ENCODE measurements at places on chromosomes 2 and 18. TPM values are rescaled to one million over a fixed set of nuclear protein-coding genes. Genes with fewer than 3 reads are reported as not detected.

DNA sequence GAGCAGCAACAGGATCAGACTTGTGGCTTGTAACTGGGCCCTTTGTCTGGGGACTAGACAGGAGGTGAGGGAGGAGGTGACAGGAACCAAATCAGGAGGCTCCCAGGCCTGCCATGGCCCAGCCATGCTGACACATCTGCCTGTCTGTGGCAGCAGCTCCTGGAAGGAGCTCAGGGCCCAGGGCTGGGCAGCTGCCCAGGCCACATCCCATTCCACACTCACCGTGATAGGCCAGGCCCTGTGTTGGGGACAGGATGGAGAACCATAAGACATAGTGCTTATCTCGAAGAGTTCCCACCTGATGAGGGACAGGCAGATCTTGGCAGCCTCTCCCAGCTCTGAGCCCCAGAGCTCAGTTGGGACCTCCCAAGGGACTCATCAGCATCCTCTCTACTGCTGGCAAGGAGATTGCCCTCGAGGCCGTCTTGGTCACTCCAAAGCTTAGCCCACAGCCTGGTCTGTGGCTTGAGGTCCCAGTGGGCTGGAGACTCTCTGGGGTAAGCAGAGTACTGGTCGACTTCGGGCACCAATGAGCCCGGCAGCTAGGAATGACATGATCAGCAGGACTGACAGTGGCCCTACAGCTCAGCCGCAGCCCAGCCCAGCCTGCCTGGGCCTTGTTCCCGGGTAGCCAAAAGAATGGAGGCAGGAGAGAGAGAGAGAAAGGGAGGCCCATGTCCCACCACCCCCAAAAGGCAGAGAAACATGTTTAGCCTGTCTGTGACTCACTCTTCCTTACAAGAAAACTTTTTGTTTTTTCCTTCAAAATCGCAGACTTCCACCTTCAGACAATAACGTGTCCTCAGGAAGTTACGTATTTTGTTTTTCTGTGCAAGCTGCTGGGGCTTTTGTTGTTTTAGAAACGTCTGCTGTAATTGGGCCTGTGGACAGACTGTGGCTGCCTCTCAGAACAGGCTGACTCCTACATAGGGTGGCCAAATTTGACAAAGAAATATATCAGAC is 82.1 kb downstream of the HS1BP3 start:
- peaks cover 3% of the 10 kb centered on the region for H3K27me3 ChIP-seq
- H3K4me3 ChIP-seq: no peak overlapping the region
- DNase-seq: no peak
- no peaks in the 10 kb centered on the region for H3K36me3 ChIP-seq
- peaks cover 10% of the 10 kb centered on the region for H3K4me1 ChIP-seq

- no peaks in the 10 kb centered on the region for H3K36me3 ChIP-seq
- no peak overlapping the region for H3K4me3 ChIP-seq
- no peak for DNase-seq
- H3K4me1 ChIP-seq: peaks cover 49% of the 10 kb centered on the region
Observed at GRCh38 chr2:207226671-207227061, 60.9 kb upstream of the KLF7 start.

DNA sequence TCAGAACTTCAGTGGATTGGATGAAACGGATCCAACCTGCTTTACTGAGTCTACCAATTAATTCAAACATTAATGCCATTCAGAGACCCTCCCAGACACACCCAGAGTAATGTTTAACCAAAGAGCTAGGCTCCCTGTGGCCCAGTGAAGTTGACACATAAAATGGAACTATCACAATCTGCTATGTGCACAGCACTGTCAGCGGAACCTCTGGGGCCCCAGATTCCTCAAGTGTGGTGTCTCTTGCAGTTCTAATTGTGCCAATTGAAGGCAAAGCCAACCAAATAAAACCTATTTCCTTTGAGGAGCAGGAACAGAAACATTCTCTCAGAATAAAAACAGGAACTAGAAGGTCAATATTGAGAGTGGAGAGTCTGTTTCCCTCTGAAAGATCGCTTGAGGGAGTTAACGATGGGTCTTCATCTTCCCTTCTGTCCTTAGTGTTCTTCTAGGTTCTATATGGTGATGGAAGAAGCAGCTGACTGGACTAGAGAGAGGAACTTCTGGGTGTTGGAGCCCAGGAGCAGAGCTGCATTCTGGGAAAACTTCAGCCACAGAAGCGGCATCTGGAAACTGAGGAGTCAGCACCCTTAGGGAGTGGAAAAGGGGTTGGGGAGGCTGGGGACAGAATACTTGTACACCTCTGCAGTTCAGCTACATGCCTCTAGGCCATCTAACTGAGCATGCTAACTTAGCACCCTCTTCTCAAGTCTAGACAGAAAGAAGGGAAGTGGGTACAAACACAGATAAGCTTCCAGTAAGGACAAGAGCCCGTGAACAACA is 174.4 kb upstream of the FBXO11 start:
- peaks cover 6% of the 10 kb centered on the region for H3K27me3 ChIP-seq
- no peaks in the 10 kb centered on the region for H3K4me1 ChIP-seq
- no peak overlapping the region for H3K27ac ChIP-seq
- H3K4me3 ChIP-seq: no peak overlapping the region
- no peaks in the 10 kb centered on the region for H3K36me3 ChIP-seq

DNA sequence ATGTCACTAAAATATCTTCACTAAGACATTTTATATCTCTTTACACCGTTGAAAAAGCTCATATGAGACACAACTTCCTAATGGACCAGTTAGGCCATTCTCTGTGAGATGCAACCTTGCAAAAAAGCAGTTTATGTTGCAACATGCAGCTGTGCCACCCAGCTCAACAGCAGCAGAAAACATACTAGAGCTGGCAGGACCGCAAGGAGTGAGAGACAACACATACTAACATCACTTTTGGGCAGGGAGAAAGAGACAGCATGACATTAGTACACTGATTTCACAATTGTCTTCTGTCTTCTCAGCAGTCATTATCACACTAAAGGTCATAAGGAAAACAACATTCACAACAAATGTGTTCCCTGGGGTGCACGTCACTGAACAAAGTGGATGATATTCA is 122.9 kb downstream of the EPB41L3 start:
- H3K4me1 ChIP-seq: no peaks in the 10 kb centered on the region
- H3K27me3 ChIP-seq: peaks cover 3% of the 10 kb centered on the region
- DNase-seq: no peak
- H3K27ac ChIP-seq: no peak overlapping the region
- no peaks in the 10 kb centered on the region for H3K36me3 ChIP-seq
- no peak overlapping the region for H3K4me3 ChIP-seq

- H3K4me1 ChIP-seq: no peaks in the 10 kb centered on the region
- peaks cover 2% of the 10 kb centered on the region for H3K27me3 ChIP-seq
- no peak for DNase-seq
- no peak overlapping the region for H3K27ac ChIP-seq
Observed at GRCh38 chr2:1874950-1875349, 130.6 kb upstream of the PXDN start.

GRCh38 chr18:36183033-36183432 is 4.3 kb upstream of the MOCOS start:
- H3K36me3 ChIP-seq: peaks cover 8% of the 10 kb centered on the region
- no peak for DNase-seq
- H3K4me3 ChIP-seq: no peak overlapping the region

GRCh38 chr2:116747103-116747502 is 1067.4 kb upstream of the DDX18 start:
- no peaks in the 10 kb centered on the region for H3K36me3 ChIP-seq
- H3K4me3 ChIP-seq: no peak overlapping the region
- no peak for DNase-seq

DNA sequence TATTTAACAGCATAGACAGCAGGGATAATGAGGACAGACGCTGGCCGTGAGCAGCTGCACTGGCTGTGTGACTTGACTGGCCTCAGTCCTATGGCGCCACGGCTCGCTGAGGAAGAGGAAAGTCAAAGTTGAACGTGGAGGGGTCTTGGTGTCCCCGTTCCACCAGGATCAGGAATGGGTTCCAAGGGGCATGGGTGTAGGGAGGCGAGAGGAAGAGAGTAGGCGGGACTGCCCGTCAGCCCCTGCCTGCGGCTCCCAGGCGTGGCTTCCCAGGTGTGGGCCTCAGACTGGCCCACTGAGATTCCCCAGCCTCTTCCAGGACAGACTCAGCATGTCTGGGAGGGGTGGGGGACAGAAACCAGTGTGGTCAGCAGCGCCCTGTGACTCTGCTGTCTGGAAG is 51.4 kb downstream of the POMC start:
- H3K27me3 ChIP-seq: peaks cover 1% of the 10 kb centered on the region
- no peak for DNase-seq
- H3K4me3 ChIP-seq: no peak overlapping the region
- no peaks in the 10 kb centered on the region for H3K36me3 ChIP-seq

GRCh38 chr18:77138270-77138669 is 5.7 kb upstream of the MBP start:
- H3K4me1 ChIP-seq: peaks cover 35% of the 10 kb centered on the region
- H3K4me3 ChIP-seq: no peak overlapping the region
- H3K27me3 ChIP-seq: no peaks in the 10 kb centered on the region
- H3K36me3 ChIP-seq: peaks cover 9% of the 10 kb centered on the region
- no peak overlapping the region for H3K27ac ChIP-seq
- no peak for DNase-seq

- peak overlapping the region; percentile 12 for H3K4me3 ChIP-seq
- H3K27ac ChIP-seq: no peak overlapping the region
Observed at GRCh38 chr2:172107690-172108586, 5.2 kb upstream of the DLX2 start.

- no peak for DNase-seq
- no peaks in the 10 kb centered on the region for H3K27me3 ChIP-seq
- no peak overlapping the region for H3K4me3 ChIP-seq
- H3K4me1 ChIP-seq: no peaks in the 10 kb centered on the region
- H3K27ac ChIP-seq: no peak overlapping the region
Observed at GRCh38 chr2:53217250-53217649, 550.4 kb upstream of the CHAC2 start.

GRCh38 chr2:60977562-60977895 is 40.0 kb upstream of the PEX13 start:
- no peaks in the 10 kb centered on the region for H3K27me3 ChIP-seq
- peak overlapping the region; percentile 39 for H3K4me3 ChIP-seq
- no peak for DNase-seq
- no peaks in the 10 kb centered on the region for H3K36me3 ChIP-seq
- H3K4me1 ChIP-seq: peaks cover 28% of the 10 kb centered on the region
- peak overlapping the region; percentile 46 for H3K27ac ChIP-seq

DNA sequence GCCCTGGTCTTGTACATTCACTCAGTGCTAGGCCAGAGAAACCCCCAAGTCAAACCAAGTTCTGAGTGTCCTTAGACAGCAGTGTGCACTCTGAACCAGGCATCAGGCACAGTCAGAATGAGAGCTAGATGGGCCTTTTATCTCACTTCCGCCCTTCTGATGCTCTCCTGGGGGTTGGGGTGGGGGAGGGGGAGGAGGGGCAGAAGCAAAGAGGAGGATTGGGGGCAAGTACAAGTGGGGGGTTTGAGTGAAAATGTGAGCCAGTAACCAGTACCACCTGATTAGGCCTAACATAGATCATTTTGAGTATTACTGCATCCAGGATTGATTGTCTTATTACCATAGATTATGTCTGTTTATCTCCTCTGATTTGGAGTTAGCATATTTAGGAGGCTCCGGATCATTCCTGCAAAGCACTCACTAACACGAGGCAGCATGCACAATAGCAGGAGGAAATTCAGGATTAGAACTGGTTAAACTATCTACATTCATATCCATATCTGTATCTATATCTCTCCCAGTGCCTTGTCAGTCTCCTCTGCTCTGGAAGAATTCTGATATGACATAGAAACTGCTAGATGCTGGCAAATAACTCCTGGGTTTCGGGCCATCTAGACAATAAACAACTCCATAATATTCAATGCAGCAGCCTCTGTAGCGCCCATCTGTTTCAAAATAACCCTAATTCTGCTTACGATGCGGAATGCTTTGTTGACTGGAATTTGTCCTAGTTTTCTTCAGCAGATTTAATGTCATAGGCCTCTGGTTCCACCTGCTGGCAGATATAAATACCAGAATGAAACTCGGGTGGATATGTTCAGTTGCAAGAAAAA is 149.1 kb downstream of the RHBDD1 start:
- no peaks in the 10 kb centered on the region for H3K27me3 ChIP-seq
- H3K27ac ChIP-seq: no peak overlapping the region

- H3K27ac ChIP-seq: no peak overlapping the region
- no peaks in the 10 kb centered on the region for H3K36me3 ChIP-seq
- DNase-seq: peak; percentile 77
- H3K4me3 ChIP-seq: no peak overlapping the region
Observed at GRCh38 chr2:207772081-207772843, 2.6 kb upstream of the FZD5 start.

- no peak overlapping the region for H3K4me3 ChIP-seq
- DNase-seq: no peak
- H3K36me3 ChIP-seq: no peaks in the 10 kb centered on the region
- H3K4me1 ChIP-seq: no peaks in the 10 kb centered on the region
- no peak overlapping the region for H3K27ac ChIP-seq
Observed at GRCh38 chr2:140353541-140353940, 1573.4 kb upstream of the NXPH2 start.

- H3K36me3 ChIP-seq: no peaks in the 10 kb centered on the region
- no peak overlapping the region for H3K4me3 ChIP-seq
- H3K4me1 ChIP-seq: peaks cover 14% of the 10 kb centered on the region
- DNase-seq: no peak
Observed at GRCh38 chr2:2688254-2688653, 357.2 kb upstream of the MYT1L start.

GRCh38 chr18:22211657-22212056 is 42.3 kb downstream of the GATA6 start:
- H3K36me3 ChIP-seq: no peaks in the 10 kb centered on the region
- no peak overlapping the region for H3K27ac ChIP-seq
- no peak for DNase-seq

DNA sequence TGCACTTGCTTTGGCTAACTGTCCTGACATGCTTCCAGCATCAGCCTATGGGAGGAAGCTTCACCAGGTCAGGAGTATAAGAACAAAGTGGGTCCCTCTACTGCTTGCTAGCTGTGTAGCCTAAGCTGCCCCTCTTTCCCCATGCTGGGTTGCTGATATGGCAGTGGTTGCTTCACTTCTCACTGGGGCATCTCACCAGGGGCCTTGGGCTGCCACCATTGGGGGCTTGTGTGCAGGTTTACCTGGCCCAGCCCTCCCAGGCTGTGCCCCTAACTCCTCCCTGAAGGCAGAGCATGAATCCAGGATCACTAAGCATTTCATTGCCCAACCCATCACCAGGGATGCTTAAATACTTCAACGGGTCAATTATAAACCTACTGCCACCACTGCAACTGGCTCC is 817.1 kb upstream of the TMEFF2 start:
- no peak for DNase-seq
- no peaks in the 10 kb centered on the region for H3K27me3 ChIP-seq
- no peak overlapping the region for H3K27ac ChIP-seq
- H3K4me3 ChIP-seq: no peak overlapping the region
- H3K36me3 ChIP-seq: no peaks in the 10 kb centered on the region

DYSF gene
- not detected for total RNA-seq

CPLX4 gene
- total RNA-seq: not detected

ANKRD44 gene
- total RNA-seq: 130 TPM

DHRS9 gene
- 4.5 TPM for total RNA-seq

NAT8 gene
- not detected for total RNA-seq

ALPG gene
- not detected for total RNA-seq

DSG1 gene
- not detected for total RNA-seq

PARD6G gene
- 0.40 TPM for total RNA-seq

HAUS1 gene
- total RNA-seq: 49.5 TPM

TTN gene
- total RNA-seq: 2.8 TPM

DUSP19 gene
- total RNA-seq: 1.0 TPM

CAPN13 gene
- total RNA-seq: not detected
